Activated naive CD4-positive, alpha-beta T cell treated with anti-CD3 and anti-CD28 coated beads, Interleukin-2, amount 10 ng/mL, durations not matched to agents 7 days and 5 days (primary cell): ENCODE measurements at places on chromosomes 3 and 15.

DNA sequence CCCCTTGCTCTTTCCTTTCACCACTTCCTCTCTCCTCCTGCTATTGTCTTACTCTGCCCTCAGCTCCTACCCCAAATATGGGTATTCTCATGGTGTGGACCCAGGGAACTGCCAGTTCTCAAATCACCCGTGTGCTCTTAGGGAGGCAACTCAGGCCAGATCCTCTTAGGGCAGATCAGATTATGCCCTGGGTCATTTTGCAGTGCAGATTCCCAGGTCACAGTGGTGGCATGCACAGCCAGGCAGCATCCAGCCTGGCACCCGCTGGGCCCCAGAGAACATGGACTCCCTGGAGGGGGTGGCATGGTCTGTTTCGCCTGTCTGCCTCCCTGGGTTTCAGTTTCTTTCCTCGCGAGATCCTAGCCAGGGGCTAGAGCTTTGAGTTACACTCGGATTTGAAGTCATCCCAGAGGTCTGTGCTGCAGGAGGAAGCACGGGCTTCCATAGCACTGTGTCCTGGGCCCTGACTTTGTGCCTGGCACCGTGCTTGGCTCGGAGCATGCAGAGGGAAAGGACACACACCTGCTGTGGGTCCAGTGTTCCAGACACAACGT is 96.1 kb downstream of the TOP2B start:
- no peak for DNase-seq

GRCh38 chr3:60948488-60948887 is 302.8 kb downstream of the FHIT start:
- DNase-seq, result no peak

- no peak for DNase-seq
Observed at GRCh38 chr15:71810256-71811035, at the start of gene NR2E3. TSS of gene NR2E3 (plus strand) at chr15:71810554. CDS start at chr15:71810744, 190 bp downstream.

- DNase-seq, result no peak
Observed at GRCh38 chr3:106114848-106115247, 246.0 kb upstream of the CBLB start.

- no peak for DNase-seq
Observed at GRCh38 chr3:171007316-171007715, 19.2 kb downstream of the SLC2A2 start.

DNA sequence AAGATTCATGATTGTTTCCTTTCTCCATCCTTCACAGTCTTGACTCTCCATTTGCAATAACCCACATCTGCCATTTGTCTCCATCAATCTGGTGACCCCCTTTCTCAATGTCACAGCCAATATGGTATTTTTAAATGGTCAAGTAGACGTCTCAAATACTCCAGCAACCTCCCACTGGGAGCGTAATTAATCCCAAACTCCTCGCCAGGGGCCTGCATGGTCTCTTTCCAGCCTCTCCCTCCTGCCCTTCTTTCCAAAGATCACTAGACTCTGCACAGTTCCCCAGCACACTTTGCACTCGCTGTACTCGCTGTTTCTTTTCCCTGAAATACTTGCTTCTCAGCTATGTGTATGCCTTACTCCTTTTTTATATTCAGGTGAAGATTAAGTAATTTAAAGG is 115.3 kb downstream of the PLCH1 start:
- no peak for DNase-seq

- DNase-seq, result no peak
Observed at GRCh38 chr15:31384568-31384967, 57.9 kb downstream of the KLF13 start.

- DNase-seq, result no peak
Observed at GRCh38 chr3:121072133-121072532, 164.1 kb downstream of the STXBP5L start.

DNA sequence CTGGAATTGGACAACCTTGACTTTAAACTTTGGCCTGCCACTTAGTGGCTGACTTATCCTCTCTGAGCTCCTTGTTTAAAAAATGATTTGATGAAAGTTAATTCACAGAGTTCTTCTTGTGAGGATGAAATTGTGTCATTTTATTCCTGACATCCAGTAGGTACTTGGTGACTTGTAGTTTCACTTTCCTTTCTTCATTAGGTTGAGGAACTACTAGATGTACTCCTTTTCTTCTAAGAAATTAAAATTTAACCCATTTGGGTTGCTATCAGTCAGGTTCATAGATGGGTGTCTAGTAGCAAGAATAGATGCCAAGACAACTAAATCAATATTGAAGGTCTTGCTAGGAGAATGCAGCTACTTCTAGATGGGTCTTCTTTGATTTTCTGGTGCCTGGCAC is 5.2 kb downstream of the NR1D2 start:
- no peak for DNase-seq

DNA sequence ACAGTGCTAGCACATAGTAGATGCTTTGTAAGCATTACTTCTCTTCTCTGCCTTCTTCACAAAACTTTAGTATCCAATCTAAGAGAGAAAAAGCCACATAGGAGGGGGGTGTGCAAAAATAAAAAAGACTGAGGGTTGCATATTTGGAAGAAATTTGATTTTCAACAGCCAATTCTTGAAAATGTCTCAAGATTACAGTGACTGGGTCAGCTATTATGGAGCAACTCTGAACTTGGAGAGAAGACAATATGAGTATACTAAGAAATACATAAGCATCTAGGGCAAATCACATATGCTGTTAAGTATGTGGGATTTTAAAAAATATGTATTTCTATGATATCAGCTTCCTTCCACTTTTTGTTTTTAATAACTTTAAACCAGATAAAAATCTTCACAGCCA is 196.6 kb upstream of the GOLIM4 start:
- no peak for DNase-seq
